ENCODE measurements at places on chromosomes 5 and 9. TPM values are rescaled to one million over a fixed set of nuclear protein-coding genes. Genes with fewer than 3 reads are reported as not detected.

Gene STPG3
- total RNA-seq, result not detected

Gene F12
- total RNA-seq, result not detected

Gene RNF183
- total RNA-seq, result not detected

Gene PTPRD
- total RNA-seq, result 6.9 TPM

Gene PCDHGA8
- 3.2 TPM for total RNA-seq

Gene FGF10
- 7.5 TPM for total RNA-seq

Gene SLC6A19
- total RNA-seq, result not detected

Gene ADAMTS16
- 1.6 TPM for total RNA-seq

Gene QSOX2
- 3.7 TPM for total RNA-seq

Gene CCDC152
- total RNA-seq, result not detected

Gene DBH
- total RNA-seq, result not detected

Gene SGCD
- total RNA-seq, result 4.0 TPM

Gene CCNJL
- not detected for total RNA-seq

Gene CCL21
- total RNA-seq, result 7.9 TPM

Gene MSX2
- not detected for total RNA-seq

Gene TRAF1
- total RNA-seq, result 16.7 TPM

Gene IL7R
- total RNA-seq, result 6.6 TPM

Gene PTGS1
- total RNA-seq, result 13.0 TPM

Gene CRAT
- 110 TPM for total RNA-seq

Gene ZNF366
- total RNA-seq, result 7.9 TPM

Gene TGFBI
- 174 TPM for total RNA-seq

Gene C1QTNF3
- 1.3 TPM for total RNA-seq

Gene PCDHB6
- 1.5 TPM for total RNA-seq

Gene CAMK2A
- total RNA-seq, result not detected

Gene ALG2
- 17.1 TPM for total RNA-seq

Gene KCNV2
- total RNA-seq, result not detected

Gene GARIN3
- not detected for total RNA-seq

Gene CMYA5
- 1.2 TPM for total RNA-seq

Gene STK32A
- 6.2 TPM for total RNA-seq

Gene PCDHGA2
- 4.9 TPM for total RNA-seq

Gene SHC3
- 0.85 TPM for total RNA-seq

Gene NIM1K
- total RNA-seq, result not detected

Gene SPINK13
- not detected for total RNA-seq

Gene SMIM3
- total RNA-seq, result 52.4 TPM

Gene FBXW11
- total RNA-seq, result 34.6 TPM

Gene IL5
- total RNA-seq, result not detected

Gene PAPPA
- total RNA-seq, result 6.0 TPM

Gene CDH9
- total RNA-seq, result not detected

Gene CARTPT
- 12.7 TPM for total RNA-seq

Gene IL3
- not detected for total RNA-seq

Gene MED27
- total RNA-seq, result 19.4 TPM

Gene SMIM32
- not detected for total RNA-seq

Gene PCDHGA3
- 9.2 TPM for total RNA-seq

Gene CNTFR
- 4.7 TPM for total RNA-seq

Gene CFAP90
- total RNA-seq, result not detected

Gene GRM6
- not detected for total RNA-seq

Gene SIT1
- not detected for total RNA-seq

Gene DPM2
- 18.2 TPM for total RNA-seq

Gene PCDHGA12
- total RNA-seq, result 18.5 TPM

Gene FCN2
- not detected for total RNA-seq

Gene PRLR
- total RNA-seq, result 0.43 TPM

Gene CKMT2
- 0.43 TPM for total RNA-seq

Data from ascending aorta (tissue), 2 donors.